HS-5 (cell line): ENCODE measurements at places on chromosomes 7 and 10.

GRCh38 chr7:144074374-144074773 is 4.8 kb downstream of the OR2A25 start:
- DNase-seq, result no peak

DNA sequence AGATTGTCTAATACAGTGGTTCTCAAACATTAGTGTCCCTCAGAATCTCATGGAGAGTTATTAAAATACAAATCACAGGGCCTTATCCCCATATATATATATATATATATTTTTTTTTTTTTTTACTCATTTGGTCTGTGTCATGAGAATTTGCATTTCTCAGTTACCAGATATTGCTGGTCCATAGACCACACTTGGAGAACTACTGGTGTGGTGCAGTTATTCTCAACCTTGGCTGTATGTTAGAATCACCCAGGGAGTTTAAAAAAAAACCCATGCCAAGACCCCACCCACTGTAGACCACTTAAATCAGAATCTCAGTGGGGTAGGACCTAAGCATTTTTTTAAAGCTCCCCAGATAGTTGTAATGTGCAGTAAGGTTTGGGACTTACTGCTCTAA is 179.9 kb downstream of the AUTS2 start:
- DNase-seq, result no peak

DNA sequence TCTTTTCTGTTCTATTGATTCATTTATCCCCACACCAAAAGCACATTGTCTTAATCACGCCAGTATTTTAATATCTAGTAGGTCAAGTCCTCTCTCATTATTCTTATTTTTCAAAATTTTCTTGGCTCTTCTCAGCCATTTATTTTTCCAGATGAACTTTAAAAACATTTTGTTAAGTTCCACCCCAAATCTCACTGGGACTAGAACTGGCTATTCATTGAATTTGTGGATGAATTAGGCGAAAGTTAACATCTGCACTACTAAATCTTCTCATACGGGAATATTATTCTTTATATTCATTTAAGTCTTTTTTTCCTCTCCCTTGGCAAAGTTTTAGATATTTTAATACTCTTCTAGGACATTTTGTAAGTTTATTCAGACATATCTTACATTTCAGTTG is 295.2 kb upstream of the MGMT start:
- DNase-seq, result no peak

- no peak for DNase-seq
Observed at GRCh38 chr7:138961159-138961558, 20.0 kb downstream of the KIAA1549 start.

DNA sequence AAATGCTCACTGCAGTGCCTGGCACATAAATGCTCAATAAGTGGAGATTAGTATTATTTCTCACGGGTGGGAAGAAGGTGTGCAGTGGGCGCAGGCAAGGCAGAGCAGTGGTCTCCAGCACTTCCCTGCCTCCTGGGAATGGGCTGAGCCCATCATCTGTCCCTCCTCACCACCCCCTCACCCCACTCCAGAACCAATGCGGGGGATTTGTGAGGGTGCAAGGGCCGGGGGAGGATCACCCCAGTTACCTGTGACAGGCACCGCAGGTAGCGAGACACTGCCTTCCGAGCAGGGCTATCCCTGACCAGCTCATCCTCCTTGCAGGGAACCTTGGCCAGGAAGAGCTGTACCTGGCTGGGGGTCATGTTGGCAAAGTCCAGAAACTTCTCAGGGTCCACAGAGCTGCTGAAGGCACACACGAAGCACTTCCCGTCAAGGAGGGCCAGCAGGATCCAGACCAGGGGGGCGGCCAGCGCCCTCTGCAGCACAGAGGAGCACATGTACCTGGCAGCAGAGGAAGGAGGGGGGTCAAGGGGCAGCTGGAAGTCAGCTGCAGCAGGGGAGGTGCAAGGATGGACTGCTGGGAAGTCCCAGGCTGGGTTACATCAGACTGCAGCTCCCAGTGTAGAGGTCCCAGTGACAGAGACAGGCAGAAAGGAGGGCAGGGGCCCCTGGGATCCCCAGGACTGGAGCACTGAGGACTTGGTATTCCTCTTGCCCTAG is 2.8 kb downstream of the CALHM3 start:
- no peak for DNase-seq
